ENCODE measurements at places on chromosomes 2 and 18. TPM values are rescaled to one million over a fixed set of nuclear protein-coding genes. Genes with fewer than 3 reads are reported as not detected.

DNA sequence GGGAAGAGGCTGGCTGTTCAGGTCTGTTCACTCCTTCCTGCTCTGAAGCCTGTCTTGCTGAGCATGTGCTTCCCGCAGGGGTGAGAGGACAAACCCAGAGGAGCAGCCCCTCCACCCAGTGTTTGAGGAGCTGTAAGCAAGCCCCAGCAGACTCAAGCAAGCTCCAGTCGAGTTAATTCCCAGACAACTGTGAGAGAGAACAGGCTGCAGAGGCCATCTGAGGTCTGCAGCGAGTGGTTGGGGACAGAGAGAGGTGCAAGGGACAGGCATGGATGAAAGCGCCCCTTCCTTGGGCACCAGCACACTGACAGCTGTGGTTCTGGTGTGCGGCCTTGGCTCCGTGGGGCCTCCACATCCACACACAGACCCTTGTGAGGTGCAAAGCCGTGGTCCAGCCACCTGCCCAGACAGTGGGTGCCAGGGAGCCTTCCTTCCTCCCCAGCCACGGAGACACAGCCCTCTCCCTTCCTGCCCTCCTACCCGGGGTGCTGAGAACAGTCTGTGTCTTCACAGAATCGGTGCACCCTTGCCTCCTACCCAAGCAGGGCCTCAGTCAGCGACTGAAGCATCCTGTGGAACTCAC lies 36.2 kb downstream of the MAL start:
- DNase-seq = no peak

DNA sequence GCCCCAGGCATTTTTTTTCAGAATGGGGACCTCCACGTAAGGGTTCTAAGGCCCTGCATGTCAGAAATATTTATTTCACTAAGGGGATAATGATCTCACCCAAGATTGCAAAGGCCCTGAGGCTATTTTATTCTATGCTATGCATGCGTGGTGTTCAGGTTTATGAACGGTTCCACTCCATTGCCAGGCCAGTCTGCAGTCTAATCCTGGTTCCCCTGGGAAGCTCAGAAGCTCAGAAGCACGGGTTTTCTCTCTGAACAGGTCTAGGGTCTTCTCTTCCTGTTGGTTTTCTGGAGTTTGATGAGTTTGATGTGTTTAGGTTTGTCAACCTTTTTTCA lies 256.4 kb upstream of the PXDN start:
- no peak for DNase-seq

Gene POTEF
- total RNA-seq = not detected

DNA sequence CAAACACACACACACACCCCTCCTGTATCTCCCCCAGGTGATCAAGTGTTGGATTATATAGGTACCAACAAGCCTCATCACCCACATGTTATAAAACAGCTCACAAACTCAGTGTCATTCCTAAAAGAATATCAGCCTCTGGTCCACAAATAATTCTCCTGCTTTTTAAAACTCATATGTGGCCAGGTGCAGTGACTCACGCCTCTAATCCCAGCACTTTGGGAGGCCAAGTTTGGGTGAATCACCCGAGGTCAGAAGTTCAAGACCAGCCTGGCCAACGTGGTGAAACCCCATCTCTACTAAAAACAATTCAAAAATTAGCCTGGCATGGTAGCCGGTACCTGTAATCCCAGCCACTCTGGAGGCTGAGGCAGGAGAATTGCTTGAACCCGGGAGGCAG lies 87.8 kb downstream of the LRATD1 start:
- peak; percentile 35 for DNase-seq
